ENCODE measurements at places on chromosomes 4 and X.

DNA sequence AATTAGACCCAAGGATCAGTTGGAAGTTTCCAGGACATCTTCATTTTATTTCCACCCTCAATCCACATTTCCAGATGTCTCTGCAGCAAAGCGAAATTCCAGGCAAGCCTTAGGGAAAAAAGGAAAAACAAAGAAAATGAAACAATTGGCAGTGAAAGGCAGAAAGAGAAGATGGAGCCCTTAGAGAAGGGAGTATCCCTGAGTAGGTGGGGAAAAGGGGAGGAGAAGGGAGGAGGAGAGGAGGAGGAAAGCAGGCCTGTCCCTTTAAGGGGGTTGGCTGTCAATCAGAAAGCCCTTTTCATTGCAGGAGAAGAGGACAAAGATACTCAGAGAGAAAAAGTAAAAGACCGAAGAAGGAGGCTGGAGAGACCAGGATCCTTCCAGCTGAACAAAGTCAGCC, at the start of gene PLP1:
Gene PLP1, plus strand, starts transcription at position 295 of the 400 bp plus-strand sequence. CDS start 156 bp downstream, outside the sequence.
- no peak for DNase-seq

DNA sequence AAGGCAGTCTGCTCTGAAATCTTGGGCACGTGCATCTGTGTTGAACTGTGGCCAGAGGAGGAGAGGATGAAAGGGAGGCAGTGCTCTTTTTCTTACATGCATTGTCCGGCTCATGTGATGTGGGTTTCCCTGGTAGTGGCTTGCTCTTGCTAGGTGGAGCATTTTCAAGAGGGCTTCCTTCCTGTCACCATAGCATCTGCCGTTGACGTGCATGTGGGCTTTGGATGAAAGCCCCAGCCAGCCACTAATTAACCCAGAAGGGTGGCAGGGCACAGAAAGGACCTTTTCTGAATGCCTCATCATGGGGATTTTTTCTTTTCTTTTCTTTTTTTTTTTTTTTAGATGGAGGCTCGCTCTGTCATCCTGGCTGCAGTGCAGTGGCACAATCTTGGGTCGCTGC, 121.3 kb downstream of the GPR143 start:
- no peak for DNase-seq

DNA sequence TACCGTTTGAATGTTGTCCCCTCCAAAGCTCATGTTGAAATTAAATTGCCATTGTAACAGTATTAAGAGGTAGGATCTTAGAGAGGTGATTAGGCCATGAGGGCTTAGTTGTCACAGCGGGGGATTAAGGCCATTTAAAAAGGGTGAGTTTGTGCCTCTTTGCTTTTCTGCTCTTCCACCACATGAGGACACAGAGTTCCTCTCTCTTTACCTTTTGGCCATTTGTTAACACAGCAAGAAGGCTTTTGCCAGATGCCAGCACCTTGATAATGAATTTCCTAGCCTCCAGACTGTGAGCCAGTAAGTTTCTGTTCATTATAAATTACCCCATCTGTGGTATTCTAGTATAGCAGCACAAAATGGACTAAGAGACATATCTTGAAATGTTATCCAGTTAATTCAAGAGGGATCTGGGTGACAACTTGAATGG, 7.8 kb upstream of the HERC3 start:
- DNase-seq = no peak

DNA sequence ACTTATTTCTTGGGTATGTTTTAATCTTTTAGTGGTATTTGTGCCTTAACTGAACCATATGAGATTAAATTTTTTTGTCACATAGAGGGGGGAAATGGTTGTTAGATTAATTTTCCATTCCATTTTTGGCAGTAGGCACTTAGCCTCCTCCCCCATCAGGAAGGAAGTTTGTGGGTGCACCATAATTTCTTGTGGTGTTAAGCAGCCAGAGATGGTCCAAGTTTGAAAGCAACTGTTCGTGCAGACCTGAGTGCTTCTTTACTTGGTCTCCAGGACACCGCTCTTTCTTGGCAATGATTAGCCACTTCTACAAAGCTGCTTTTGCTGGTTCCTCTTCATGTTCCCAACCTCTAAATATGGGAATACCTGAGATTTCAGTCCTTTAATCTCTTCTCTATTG, 92.7 kb upstream of the RPL34 start:
- DNase-seq = no peak

Data from HEK293T (cell line).